Astrocyte of the cerebellum (primary cell): ENCODE measurements at places on chromosomes 7 and 10.

- no peak for DNase-seq
These were observed 5.9 kb downstream of the SLIT1 start for GRCh38 chr10:97179731-97180362.

DNA sequence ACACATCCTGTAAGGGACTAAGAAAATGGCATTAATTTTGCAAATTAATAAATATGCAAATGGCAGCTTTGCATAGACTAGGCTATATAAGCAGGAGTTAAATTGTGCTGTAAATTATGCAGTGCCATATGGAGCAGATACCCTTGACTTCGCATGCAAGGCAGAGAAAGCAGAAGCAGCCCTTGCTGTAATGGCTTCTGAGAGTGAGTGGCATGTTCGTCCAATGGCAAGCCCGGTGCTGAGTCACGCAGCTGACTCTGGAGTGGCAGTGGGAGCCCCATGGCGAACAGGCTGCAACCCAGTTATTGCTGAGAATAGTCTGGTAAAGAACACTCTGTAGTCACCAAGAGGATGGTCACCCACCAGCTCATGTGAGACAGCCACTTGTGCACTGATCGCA, 1186.5 kb downstream of the TYW1 start:
- DNase-seq, result no peak

DNA sequence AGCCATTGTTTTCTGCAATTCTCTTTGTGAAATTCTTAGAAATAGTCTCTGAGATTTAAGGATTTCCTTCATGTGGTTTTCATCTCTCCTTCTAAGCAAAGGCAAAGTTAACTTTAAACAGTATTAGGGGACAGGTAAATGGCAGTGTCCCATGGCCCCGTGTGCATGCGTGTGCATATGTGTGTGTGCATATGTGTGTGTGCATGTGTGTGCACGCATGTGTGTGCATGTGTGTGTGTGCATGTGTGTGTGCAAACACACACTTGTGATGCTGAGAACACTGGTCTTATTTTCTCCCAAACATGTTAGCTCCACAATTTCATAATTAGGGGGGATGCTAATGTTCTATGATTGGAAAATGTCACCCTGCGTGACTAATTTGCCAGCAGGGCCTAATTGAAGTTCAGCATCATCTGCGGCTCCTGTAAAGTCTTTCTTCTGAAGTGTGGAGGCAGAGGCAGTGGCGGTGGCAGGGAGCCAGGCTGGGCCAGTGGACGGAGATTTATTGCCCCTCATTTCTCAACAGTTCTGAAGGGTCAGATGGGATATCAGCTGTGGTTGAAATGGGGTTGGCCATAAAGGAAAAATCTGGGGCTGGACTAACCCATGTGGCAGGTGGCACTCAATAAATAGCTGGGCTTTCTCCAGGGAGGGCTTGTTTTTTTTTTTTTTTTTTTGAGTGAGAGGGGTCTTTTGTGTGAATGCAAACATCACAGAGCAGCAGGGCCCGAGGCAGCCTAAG, 289.3 kb upstream of the PODXL start:
- DNase-seq, result no peak

GRCh38 chr7:155676052-155676451, 31.6 kb downstream of the RBM33 start:
- no peak for DNase-seq

DNA sequence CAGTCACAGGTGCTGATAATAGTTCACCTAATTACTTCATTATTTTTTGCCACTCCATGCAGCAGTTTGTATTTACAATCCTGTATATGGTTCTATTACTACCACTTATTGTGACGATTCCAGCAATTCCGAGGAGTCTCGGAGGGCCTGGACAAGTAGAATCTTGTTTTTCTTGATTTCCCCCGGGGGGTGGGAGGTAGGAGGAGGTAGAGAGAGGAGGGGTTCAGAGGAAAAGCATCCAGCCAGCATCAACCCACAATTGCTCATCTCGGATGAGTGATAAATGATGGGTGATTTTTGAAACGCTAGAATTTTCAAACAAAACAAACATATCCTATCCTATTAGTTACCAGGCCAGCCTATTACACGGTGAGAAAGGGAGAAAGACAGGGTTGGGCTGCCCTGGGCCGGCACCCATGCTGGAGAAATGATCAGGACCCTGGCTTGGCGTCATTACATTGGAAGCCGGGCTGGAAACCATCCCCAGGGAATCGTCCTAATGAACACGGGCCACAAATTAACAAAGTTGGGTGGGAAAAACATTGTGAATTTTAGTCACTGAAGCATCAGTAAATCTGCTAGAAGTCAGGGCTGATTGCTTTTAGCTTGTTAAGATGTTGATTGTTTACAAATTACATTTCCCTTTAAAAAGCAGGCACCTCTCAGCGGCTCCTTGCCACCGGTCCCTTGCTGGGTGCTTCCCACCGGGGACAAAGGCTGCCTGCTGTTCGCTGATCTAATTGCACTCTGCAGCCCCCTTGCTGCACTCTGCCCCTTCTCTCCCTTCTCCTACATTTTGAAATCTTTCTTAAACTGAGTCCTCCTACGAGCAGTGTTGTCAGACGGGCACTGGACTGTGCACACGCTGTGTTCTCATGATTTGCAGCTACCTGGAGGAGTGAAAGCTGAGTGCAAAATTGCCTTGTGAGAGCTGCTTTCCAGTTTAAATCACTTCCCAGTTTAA, 95.5 kb downstream of the FAM204A start:
- no peak for DNase-seq

DNA sequence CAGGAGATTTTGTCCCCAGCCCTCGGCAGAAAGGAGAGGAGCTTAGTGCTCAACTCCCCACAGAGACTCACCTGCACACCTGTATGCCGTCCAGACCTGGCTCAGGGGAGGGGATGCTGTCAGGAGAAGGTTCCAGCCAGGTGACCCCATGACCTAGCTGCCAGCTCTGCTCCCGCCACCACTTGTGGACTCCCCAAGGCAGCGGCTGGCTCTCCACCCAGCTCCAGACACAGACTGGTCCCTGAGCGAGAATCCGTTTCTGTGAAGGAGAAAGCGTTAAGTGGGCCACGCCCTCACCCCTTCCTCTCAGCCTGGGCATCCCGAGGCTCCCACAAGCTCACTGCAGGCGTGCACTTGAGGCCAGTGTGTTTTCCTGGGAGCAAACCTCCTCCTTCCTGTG, 76.4 kb downstream of the RGS10 start:
- no peak for DNase-seq

DNA sequence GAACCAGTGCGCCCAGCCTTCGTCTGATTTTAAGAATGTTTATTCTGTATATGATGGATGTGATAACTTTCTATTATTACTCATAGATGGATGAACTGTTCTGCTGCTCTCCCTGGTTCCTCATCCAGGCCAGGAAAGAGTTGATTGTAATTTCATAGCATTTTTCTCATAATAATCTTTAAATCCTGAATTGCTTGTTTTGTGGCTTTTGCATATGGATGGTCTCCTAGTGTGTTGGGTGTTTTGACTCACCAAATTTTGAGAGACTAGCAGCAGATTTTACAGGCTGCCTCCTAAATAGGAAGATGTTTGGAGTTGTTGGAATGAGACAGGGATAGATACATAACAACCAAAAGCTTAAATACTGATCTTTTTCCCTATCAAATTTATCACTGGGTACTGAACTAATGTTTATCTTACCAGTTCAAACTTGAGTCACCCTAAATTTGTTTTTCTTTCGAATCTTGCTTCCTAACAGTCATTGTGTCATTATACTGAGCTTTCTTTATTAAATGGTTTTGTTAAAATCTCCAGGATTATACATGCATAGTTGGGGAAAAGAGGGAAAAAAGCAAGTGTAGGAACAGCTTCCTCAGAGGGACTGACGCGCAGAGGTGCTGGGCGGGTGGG, 106.0 kb upstream of the GATA3 start:
- DNase-seq, result no peak

GRCh38 chr10:4662576-4663161, 163.3 kb upstream of the AKR1E2 start:
- no peak for DNase-seq

DNA sequence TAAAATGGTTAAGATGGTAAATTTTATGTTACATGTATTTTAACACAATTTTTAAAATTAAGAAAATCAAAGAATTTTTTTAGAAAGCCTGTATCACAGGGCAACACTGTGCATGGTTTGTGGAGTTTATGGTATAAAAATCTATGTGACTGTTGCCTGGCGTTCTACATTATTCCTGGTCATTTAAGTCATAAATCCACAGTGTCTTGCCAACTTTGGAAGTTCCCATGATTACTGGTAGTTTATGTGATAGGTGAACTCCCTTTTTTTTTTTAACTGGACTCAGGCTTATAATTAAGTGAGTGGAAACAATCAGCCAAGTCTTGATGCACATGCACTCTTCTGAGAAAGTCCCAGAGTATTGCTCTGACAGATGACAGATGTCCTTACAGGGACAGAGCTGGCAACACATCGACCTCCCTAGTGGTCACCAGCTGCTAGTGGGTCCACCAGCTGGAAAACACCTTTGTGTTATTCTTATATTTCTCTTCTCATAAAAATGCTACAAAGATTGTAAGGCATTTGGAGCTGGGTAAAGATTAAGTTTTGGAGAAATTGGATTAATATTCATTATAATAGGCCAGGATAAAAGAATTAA, 8.8 kb upstream of the STN1 start:
- no peak for DNase-seq

DNA sequence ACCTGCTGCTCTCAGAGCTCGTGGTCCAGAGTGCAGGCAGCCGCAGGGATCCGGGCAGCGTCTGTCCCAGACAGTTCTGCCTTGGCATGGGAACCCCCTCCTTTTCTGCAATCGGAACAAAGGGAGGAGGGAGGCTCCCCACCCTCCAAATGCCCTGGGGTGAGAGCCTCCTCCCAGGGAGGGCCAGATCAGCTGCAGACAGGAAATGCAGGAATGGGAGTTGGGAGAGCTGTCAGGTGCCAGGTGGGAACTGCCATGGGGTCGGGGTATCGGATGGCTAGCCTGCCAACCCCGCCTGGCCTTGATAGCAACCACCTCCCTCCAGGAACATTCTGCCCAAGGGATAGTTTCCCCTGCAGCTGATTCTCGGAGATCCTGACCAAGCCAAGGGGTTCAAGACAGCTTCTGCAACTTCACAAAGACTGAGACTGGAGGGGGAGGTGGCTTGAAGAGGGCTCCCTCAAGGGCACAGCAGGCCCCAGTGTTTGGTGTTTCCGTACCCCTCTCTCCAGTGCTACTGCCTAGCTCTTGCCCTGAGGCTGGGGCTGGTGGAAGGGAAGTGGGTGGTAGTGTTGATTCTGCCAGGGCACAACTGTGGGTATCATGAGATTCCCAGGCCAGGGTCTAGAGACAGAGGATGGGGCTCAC, at the start of gene CALML5:
Gene CALML5, minus strand, starts transcription at position 78 of the 648 bp plus-strand sequence. CDS start 132 bp downstream, outside the sequence.
- DNase-seq, result no peak

DNA sequence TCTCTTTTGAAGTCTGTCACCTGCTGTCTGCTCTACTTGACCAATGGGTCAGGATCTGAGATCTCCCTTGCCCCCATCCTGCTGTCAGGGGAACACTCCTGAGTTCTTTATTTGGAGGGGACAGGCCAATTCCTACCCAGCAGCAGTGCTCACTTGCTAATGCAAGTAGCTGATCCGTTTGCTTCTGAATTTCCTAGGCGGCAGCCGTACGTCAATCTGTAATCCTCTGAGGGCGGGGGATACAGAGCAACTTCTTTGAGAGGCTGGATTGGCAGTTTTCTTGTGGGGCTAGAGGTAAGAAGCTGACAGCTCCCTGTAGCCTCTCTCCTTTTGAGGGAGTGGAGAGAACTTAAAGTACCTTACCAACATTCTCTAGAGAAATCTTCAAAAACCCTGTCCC, 36.6 kb downstream of the TYW1 start:
- DNase-seq, result no peak

GRCh38 chr7:50462361-50462760, 12.2 kb upstream of the FIGNL1 start:
- no peak for DNase-seq

- no peak for DNase-seq
These were observed 913.3 kb upstream of the AUTS2 start for GRCh38 chr7:68684996-68685395.

- DNase-seq, result peak; percentile 32
These were observed 112.2 kb downstream of the CYTH3 start for GRCh38 chr7:6160191-6160623.

DNA sequence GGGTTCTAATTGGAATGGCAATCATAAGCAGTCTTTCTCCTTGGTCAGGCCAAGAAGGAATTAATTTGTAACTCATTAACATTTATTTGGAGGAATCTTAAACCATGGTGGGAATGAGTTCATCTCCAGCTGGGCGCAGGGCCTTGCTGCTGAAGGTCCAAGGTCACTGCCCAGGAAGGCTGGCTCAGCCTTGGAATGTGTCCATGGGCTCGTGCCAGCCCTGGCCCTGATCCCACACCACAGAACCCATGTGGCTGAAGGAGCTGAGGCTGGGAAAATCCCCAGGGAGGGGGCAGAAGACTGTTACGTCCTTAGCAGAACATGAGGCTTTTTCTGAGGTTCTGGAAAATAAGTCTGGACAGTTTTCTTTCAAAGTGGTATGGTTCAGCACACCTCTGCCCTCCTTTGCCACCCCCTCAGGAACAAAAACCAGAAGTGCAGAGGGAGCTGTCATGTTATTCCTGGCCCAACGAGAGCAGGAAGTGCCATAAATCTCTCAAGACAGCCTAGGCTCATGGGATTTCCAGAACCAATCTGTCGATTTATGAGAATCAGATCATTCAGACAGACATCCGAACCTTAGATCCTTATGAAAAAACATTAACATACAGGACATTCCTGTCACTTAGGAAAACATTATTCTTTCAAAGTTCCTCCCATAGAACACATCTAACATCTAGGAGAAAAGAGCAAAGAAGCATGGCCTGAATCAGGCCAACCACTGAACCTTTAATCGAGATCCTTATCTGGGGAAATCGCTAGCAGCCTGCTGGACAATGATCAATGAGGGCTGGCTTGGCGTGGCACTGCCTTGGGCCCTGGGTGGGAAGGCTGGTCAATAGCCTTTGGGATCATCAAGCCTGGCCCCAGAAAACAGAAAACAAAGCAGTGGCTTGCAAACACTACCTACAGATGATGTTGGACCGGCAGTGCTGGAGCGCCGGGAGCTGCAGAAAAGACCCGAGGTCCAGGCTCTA, 134.3 kb downstream of the TAX1BP1 start:
- no peak for DNase-seq

GRCh38 chr7:33880787-33881186, 24.6 kb upstream of the BMPER start:
- peak; percentile 76 for DNase-seq

- DNase-seq, result no peak
These were observed 414.7 kb upstream of the NRP1 start for GRCh38 chr10:33749067-33749735.

DNA sequence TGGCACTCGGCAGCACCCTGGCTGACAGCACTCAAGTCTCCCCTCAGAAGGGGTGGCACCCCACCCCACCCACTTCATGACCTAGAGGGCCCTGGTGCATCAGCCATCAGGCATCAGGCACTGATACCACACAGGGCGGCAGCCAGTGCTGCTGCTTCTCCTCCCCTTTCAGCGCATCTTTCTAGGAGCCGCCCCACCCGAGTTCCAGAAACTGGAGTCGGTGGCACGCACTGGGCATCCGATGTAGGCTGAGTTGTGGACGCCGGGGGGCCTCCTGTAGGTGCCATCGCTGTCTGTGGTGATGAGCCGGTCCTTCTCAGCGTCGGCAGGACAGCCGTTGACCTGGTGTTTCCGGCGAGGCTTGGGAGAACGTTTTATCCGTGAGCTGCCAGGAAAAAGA, 69.7 kb upstream of the ATP6V0A4 start:
- DNase-seq, result no peak

GRCh38 chr7:40298421-40298820, 163.6 kb downstream of the SUGCT start:
- peak; percentile 47 for DNase-seq
